Activated CD4-positive, alpha-beta T cell treated with anti-CD3 and anti-CD28 coated beads, Interleukin-2, Interleukin-4, amounts not matched to agents 100 ng/mL and 50 ng/mL, durations not matched to agents 16 hours and 8 hours (primary cell): ENCODE measurements at places on chromosomes 1 and 21.

DNA sequence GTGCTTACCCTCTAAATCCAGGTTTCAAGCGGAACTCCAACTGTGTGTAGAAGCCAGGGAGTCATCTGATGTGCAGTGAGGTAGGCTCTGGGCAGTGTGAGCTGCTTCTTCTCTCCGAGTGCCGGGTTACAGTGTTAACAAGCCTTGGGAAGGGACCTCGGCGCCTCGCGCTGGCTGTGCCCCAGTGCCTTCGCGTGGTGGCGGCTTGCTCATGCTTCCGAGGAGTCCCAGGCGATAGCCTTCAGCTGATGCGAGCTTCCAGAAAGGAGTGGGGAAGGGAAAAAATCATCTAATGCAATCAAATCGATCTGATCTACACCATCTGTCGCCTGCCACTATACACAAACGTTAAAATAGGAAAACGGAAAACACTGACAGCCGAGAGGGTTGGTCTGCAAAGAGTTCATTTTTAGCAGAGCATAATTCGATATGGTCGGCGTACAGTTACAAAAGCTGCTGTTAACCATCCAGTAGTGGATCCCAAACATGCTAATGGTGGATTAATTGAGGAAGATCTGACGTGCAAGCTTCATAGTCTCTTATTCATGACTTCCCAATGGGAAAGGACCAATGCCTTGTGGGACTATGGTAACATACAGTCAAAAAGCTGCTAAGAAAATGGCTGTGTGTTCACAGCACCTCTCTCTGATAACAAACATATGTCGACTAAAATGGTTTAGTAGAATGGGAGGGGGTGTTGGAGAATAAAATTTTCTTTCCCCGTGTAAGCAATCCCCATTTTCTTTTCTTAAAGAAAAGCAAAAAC is 128.7 kb upstream of the DPYD start:
- no peak for DNase-seq

- no peak for DNase-seq
These were observed 98.8 kb downstream of the RASAL2 start for GRCh38 chr1:178192686-178193085.

DNA sequence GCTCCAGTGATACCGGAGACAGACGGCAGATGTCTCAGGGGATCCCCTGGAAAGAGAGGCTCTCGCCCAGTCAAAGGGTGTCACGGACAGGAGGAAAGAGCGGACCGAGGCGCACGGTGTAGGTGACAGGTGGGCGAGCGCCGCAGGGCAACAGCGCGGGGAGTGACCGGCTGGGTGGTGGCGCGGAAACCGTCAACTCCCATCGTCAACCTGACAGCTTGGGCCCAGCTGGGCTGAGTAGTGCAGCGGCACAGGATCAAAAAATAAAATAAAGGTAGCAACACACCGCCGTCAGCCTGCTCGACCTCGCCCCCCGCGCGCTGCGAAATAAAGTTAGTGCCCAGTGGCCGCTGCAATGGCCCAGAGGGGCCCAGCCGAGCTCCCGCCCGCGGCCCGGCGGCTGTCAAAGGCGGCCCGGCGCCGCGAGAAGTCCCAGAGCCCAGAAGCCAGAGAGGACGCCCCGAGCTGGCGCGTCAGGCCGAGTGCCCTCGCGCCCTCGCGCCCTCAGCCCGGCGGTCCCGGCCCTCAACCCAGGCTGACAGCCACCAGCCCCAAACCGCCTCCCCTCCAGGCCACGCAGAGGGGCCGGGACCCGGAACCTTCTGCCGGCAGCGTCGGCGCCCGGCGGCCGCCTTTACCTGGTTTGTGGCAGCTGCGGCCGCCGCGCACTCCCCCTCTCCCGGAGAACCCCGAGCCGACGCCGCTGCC is at the start of gene LYST:
Gene LYST, minus strand, starts transcription at position 702 of the 708 bp plus-strand sequence. CDS start 36,489 bp downstream, outside the sequence.
- DNase-seq = peak; percentile 62

DNA sequence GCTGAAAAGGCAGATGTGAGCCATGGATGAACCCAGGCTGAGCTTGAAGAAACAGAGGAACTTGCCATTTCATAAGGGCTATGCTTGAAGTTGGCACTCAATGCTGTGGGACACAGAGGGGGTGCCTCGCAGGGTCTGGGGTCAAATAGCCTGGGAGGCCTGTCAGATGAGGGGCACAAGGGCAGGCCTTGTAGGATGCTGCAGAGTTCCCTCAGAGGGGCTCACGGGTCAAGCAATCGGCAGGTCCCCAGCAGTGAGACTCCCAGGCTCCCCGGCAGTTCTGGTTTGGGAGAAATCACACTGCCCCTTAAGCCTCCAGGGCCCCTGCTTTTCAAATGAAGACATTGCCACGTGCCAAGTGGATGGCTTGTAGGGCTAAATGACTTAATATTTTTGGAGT is 116.7 kb upstream of the GRIK3 start:
- DNase-seq = no peak

GRCh38 chr1:235782601-235783000 is 84.1 kb downstream of the LYST start:
- DNase-seq = no peak

GRCh38 chr21:36557316-36557715 is 77.4 kb upstream of the CLDN14 start:
- DNase-seq = no peak
